Natural killer cell treated with Interleukin-12 subunit alpha and Interleukin-12 subunit beta and Interleukin-15 and Interleukin-18, amount 100 ng/mL, for 72 hours (primary cell): ENCODE measurements at places on chromosomes 7 and 10.

GRCh38 chr10:127090138-127090537, 106.3 kb downstream of the INSYN2A start:
- DNase-seq: no peak

GRCh38 chr7:34758111-34758601, 100.1 kb downstream of the NPSR1 start:
- no peak for DNase-seq

DNA sequence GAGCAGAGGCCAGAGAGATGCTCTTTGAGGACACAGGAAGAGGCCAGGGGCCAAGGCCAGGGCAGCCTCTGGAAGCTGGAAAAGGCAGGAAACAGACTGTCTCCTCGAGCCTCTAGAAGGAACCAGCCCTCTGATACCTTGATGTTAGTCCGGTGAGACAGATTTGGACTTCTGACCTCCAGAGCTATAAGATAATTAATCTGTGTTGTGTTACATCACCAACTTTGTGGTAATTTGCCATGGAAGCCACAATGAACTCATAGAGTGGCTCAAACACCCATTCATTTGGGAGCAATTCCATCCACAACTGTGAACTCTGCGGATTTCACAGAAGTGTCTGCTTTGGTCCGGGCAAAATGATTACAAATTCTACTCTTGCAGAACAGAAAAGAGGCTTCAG, 48.7 kb downstream of the OAT start:
- no peak for DNase-seq

- DNase-seq: no peak
Measured at GRCh38 chr7:143485500-143485899, 7.8 kb downstream of the TAS2R41 start.

DNA sequence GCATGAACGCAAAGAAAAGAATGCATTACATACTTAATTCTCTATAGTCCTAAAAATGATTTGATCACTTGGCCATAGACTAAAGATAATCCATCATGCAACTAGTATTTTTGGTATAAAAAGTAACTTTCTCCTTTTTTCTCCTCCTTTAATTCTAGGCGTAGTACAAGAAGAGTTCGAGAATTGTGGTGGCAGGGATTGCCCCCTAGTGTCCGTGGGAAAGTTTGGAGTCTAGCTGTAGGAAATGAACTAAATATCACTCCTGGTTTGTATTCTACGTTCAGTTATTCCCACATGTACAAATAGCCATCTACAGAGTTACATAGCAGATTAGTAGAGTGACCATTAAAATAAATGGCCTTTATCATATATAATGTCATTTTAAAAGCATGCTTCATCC, 45.5 kb upstream of the HELLS start:
- DNase-seq: no peak

DNA sequence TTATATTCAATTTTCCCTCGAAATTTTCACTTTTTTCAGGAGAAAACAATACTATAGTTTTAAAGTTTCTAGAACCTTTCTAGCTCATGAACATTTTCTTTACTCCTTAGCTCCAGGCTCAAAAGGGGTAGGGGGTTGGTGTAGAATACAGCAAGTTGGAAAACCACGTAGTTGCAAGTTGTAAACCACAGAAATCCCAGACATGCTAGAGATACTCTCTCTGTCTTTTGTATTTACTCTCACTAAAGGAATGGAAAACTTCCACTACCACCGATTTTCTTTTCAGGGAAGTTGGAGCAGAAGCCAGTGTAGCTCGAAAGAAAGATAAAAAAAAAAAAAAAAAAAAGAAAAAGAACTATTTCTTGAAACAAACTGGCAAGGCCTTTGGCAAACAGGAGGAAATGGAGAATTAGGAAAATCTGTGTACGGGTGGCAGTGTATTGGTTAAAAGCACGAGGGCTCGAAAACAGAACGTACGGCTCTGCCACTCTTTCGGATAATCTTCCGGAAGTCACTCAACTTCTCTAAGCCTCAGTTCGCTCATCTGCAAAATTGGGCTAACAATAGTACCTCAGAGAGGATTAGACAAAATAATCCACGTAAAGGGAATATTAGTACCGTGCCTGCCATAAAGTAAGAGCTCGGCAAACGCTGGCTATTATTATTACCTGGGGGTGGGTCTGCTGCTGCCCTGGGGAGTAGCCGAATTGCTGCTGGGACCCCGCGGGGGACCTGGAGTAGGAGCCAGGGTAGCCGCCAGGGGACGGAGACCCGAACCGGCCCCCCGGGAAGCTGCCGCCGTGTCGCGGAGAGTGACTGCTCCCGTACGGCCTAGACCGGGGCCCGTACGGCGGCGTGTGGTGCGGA, 628 bp downstream of the MPLKIP start:
- no peak for DNase-seq

DNA sequence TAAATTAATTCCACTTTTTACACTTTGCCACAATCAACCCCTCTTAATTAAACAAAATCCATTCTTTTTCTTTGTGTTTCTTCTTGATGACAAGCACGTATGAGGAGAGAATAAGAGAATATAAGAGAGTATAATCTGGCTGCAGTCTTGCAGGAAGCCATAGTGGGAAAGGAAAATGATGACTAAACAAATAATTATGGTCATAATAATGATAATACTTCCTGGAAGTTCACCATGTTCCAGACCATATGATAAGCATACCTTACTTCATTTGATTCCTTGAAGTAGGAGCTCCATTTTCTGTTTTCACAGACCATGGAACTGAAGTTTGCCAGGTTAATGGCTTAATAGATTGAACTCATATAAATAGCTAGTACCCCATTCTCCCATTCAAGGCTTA, 237.8 kb downstream of the SEMA3D start:
- DNase-seq: no peak

GRCh38 chr10:30742471-30742870, 112.9 kb upstream of the LYZL2 start:
- DNase-seq: no peak

DNA sequence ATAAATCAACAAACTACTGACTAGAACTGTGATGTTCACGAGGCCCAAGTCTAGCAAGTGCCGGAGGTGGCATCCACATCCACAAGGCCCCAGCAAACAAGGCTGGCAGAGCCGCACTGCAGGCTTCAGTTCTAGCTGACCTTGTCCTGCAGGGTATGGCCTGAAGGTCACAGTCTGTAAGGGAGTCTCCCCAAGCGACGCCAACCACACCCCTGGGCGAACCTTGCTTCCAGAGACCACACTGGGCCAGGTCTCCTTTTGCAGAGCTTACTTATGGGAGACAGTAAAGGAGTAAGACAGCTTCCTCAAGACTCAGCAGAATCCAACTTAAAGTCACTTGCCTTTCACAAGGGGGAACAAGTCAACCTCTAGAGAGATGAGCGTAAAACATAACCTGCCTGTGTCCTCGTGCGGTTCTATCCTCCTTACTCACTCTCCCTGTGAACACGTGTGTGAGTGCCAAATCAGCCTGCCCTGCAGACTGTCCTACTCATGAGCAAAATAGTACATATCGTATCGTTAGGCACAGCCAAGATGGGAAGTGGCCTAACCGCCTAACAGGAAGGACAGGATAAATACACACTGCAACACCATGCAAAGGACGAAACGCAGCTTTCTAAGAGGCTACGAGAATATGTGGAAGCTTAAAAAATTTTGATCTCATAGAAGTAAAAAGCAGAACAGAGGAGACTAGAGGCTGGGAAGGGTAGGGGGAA, 22.7 kb downstream of the FAM53B start:
- no peak for DNase-seq

DNA sequence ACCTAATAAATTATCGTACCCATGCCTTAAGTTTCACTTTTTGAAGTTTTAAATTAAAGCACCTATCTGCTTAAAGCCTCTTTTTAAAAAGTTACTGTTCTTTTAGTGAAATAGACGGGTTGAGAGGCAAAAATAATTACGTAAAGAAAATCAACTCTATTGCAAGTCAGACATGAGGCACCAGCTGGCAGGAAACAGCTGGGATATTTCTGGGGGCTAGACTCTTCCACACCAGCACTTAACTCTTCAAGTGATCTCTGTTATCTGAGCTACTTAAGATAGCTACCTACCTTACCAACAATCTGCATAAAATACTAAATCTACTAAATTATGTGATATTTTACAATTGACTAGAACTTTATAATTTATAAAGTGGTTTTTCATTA, 35.8 kb downstream of the GBF1 start:
- DNase-seq: no peak

GRCh38 chr7:21641546-21641945, 98.7 kb downstream of the DNAH11 start:
- DNase-seq: no peak

DNA sequence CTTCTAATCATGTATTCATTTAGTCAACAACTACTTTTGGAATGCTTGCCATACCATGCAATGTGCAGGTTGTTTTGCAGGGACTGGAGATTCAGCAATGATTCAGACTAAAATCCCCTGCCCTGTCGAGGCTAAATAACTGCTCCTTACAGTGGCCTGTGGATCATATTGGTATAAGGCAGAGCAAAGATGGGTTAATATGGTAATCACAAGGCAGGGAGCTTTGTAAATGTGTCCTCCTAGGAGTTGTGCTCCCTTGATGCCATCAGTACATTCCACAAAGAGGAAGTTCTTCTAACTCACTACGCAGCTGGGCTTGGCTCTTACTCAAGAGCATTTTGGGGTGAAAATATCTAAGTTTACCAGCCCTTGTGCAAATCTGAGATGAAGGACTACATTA, 614 bp upstream of the IFIT2 start:
- no peak for DNase-seq

DNA sequence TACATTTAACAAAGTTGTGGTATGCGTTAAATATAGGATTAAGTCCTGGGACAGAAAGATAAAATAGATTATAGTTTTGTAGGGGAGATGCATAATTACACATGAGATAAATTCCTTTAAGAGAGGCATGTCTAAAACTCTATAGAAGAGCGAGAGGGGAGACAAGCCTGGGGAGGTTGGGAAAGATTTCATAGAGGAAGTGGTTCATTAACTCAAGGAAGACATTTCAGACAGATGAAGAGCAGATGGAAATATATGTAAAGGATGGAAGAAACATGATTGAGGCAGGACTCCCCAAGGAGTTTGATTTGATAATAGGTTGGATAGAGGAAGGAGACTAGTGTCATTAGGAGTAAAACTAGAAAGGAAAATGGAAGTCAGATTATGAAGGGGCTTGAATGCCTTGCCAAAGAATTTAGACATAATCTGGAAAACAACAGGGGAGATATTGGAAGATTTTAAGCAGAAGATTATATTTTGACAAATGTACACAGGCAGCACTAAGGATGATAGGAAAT, 96.1 kb downstream of the PHTF2 start:
- DNase-seq: no peak

GRCh38 chr10:44030738-44031137, 354.2 kb downstream of the CXCL12 start:
- DNase-seq: no peak

DNA sequence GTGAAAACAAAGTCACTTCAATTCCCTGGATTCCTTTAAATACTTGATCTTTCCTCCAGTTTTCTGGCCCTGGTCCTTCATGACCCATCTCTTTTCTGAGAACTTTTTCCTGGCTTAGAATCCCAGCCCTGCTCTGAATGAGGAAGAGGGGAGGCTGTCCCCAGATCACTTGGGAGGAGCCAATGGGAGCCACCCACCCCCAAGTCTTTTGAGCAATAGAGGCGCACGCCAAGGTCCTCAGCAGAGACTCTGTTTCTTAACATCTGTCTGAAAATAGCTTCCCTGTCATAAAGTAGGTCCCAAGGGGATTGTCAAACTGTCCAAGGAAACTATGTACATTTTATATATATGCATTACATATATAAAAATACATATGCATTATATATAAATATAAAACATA, 126.8 kb downstream of the ADRA2A start:
- no peak for DNase-seq

GRCh38 chr10:97499561-97500296, 1.0 kb downstream of the UBTD1 start:
- no peak for DNase-seq

DNA sequence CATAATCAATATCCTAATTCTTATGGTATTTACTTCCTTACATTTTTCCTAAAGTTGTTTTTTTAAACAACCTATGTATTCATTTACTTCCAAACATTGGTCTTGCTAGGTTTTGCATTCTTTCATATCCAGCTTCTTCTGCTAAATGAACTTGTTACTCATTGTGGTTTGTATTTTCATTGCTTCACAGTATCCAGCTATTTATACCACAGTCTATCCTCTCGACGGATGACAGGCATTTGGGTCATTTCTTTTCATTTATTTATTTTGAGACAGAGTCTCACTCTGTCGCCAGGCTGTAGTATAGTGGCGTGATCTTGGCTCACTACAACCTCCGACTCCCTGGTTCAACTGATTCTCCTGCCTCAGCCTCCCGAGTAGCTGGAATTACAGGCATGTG, 66.8 kb downstream of the CCDC6 start:
- no peak for DNase-seq
